ENCODE measurements at places on chromosomes 4 and X.

GRCh38 chrX:17679820-17680219 lies 57.5 kb upstream of the SCML1 start:
- no peak for DNase-seq

- peak; percentile 47 for DNase-seq
These were observed 53.5 kb downstream of the PLAC1 start for GRCh38 chrX:134604701-134605311.

- DNase-seq, result no peak
These were observed 93.5 kb upstream of the TRIM2 start for GRCh38 chr4:153110739-153111138.

DNA sequence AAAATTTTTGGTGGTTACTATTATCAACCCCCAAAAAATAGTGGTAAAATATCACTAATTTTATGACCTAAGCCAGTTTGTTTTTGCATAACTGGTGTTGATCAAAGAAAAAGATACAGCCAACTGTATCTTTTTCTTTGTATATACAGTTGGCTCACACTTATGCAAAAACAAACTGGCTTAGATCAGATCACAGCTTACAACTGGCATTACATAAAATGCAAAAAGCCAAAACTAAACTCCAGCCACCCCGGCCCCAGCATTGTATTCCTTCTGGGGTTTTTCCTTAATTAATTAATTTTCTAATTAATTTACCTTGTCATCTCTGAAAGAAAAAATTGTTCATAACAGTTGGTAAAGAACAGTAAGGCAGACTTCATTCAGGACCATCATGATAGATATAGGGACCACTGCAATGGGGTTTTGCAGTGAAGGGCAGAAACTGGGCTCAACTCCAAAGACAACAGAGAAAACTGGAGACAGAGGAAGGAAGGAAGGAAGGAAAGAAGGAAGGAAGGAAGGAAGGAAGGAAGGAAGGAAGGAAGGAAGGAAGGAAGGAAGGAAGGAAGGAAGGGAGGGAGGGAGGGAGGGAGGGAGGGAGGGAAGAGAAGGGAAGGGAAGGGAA lies 202.1 kb downstream of the HNRNPD start:
- no peak for DNase-seq

DNA sequence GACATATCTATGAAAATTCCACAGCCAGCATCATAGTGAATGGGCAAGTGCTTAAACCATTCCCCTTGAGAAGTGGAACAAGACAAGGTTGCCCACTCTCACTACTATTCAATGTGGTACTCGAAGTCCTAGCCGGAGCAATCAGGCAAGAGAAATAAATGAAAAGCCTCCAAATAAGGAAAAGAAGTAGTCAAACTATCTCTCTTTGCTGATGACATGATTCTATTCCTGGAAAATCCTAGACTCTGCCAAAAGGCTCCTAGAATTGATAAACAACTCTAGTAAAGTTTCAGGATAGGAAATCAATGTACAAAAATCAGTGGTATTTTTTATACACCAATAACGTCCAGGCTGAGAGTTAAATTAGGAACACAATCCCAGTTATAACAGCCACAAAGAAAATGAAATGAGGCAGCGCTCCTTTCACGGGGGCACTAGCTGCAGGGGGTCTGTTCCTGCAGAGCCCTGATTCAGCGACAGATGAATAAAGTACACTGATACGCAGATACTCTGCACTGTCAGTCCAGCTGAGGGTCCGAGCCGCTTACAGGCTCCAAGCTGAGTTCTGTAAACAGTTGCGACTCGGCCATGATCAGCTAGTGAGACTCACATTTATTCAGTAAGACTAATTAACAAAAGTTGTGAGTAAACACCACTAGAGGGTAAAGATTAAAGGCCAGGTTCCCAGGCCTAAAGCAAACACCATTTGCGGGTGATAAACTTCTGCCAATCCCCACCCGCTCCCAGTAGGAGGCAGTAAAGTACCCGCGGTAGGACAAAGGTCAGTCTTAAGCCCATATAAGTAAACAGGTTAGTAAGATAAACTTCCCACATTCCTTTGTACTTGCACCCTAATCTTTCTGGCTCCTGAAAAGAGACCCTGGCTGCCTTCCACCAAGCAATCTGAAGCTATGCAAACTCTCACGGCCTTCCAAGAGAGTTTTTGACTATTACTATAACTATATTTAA lies 290.6 kb upstream of the GRID2 start:
- no peak for DNase-seq

GRCh38 chr4:36269101-36269500 lies 12.3 kb upstream of the DTHD1 start:
- no peak for DNase-seq

DNA sequence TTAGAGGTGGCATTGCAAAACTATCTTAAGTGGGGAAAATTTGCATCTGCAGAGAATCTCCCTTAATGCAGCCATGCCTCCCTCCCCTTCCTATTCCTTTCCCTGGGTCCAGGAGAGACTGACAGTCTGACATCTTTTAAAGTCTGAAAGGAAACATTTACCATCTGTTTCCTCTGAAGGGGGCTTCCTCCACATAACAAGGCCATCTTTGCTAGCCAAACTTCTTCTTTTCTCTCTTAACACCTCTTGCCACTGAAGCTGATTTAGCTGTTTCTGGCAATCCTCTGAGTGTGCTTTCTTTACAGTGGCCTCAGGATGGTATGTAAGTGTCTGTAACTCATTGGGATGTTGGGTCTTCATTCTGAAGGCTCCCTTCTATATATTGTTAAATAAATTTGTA lies 34.6 kb upstream of the AADAT start:
- DNase-seq, result no peak
